Activated CD8-positive, alpha-beta memory T cell treated with anti-CD3 and anti-CD28 coated beads, Interleukin-2, amount 50 U/mL, for 4 hours (primary cell): ENCODE measurements at places on chromosomes 2 and 18.

DNA sequence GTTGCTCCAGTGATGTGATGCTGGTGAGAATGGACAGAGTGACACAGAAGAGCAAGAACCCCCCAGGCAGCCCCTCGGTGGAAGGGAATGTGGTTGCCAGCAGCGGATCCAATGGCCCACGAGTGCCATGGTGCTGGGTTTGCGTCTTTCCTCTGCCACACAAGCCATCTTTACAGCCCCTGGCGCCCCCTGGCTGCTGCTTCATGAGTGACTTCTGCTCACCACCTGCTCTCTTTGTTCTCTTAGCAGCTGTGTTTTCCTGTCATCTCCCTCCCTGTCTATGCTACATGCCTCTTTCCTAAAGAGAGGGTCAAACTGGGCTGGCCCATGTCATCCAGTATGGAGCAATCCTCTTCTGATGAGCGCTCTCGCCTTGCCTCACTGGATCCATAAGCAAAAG is 300.0 kb upstream of the SMIM21 start:
- no peak for DNase-seq

GRCh38 chr2:15315411-15315810 is 245.7 kb downstream of the NBAS start:
- DNase-seq = no peak

GRCh38 chr2:164606557-164606956 is 14.7 kb downstream of the GRB14 start:
- no peak for DNase-seq

DNA sequence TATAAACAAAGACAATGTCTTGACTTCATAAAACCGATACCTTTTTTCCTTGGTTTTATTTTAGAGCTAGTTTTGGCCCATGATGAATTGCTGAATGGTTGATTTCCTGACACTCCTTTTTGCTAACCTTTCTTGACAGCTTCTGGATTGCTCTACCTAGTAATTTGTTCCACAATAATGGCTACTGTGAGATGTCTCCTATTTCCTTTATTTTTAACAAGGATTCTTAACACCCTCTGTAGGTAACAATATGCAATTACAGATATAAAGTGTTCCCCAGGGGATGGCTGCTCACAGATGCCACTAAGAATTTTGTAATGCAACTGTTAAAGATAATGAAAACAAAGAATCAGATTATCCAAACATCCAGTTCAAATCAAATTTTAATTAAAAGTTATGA is 100.8 kb upstream of the ATP5MC3 start:
- DNase-seq = no peak

GRCh38 chr2:15826273-15826717 is 114.1 kb upstream of the MYCN start:
- no peak for DNase-seq

DNA sequence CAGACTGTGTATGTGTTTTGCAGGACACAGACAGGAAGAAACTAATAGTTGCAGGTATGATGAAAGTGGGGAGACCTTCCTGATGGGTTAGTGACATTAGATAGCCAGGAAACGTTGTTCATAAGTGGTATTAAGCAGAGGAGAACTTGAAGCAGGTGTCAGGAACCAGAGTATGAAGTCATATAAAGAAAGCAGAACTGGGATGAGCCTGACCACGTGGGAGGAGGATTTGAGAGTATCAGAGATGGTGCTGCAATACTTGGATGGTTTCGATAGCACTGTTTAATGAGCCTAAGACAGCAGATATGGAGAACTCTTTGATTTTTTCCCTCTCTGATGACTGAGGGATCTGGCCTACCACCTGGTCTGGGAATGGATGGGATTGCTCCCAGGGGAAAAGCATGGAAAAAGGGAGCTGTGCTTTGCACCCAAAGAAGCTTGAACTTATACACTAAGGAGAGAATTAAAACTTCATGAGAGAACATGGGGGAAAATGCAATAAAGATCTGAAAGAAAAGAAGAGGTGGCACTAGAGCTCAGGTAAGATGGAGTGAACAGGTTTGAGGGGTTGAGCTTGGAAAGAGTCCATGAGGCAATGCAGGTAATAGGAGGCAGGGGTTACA is 226.0 kb upstream of the LRRTM1 start:
- no peak for DNase-seq

- DNase-seq = peak; percentile 47
These were observed 194.8 kb downstream of the ZEB2 start for GRCh38 chr2:144325086-144325485.

DNA sequence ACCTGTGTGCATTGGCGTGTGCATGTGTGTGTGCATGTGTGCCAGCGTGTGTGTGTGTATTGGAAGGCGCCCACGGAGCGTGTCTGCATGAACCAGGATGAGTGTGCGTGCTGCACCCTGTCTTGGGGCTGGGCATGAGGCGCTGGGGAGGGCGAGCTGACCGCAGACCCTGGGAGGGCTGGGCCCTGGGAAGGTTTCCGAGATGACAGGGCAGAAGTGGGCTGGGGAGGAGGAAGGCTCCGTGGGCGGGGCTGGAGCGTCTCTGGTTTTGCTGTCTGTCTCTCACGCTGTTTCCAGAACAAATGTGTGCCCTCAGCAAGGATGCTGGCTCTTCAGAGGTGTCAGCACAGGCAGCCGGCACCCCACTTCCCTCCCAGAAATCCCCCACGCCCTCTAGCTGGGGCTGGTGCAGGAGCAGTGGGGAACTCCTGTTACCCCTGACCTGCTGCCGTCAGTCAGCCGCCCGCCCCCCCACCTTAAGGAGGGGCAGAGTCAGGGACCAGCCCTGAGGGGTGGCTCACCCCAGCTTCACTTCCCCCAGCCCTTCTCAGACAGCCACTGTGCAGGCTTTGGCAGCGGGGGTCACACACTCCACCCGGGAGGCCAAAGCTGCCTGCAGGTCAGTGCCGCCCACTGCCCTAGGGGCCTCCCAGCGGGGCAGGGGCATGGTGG is at the start of gene GPR35:
TSS of gene GPR35 (plus strand) at position 531 of the 672 bp plus-strand sequence. CDS start 4,473 bp downstream, outside the sequence.
- peak; percentile 82 for DNase-seq

DNA sequence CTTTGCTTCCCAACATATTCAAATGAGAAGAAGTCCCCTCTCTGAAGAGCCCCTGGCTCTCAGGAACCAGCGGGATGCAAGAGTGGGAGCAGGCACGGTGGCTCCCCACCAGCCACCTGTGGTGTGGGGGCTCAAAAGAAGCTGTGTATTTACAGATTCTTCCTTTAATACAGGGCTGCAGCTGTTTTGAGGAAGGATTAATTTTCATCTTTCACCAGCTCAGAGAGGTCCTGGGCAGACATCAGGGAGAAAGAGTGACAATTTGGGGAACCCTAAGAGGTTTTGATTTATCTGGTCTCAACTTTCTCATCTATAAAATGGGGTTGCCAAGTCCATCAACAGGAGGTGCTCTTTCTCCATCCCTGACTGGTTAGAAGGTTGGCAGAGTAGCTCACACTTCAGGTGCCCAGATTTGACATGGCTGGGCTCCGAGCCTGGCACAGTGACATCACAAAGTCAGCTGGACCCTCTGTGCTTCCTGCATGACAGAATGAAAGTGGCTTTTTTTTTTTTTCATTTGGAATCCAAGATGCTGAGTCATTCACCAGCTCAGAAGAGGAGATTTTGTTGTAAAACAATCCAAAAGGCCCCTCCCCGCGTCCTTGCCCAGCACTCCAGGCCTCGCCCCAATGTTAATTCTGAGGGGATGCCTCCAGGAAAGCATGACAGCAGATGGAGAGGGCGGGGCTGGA is 15.5 kb upstream of the SIX2 start:
- no peak for DNase-seq

GRCh38 chr18:62070302-62070701 is 116.6 kb downstream of the PIGN start:
- no peak for DNase-seq

DNA sequence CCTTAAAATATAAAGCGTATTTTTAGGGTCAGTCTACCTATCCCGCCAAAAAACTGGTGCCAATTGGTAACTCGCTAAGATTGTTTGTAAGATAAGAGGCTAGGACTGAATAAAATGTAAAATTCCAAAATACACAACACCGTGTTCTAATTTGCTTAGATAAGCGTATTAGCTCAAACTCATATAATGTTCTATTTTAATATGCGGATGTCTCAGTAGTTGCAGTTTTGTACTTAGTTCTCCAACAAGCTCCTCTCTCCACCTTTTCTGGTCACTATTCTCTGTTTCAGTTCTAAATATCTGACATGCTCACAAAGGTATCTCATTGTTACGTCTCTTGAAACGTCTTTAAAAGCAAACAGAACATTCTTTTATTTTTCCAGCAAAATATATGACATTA is 24.0 kb downstream of the NETO1 start:
- DNase-seq = no peak

- DNase-seq = no peak
These were observed 63.8 kb upstream of the GPR45 start for GRCh38 chr2:105177536-105178254.

GRCh38 chr18:28036488-28036887 is 140.4 kb downstream of the CDH2 start:
- DNase-seq = no peak

- no peak for DNase-seq
These were observed 289.9 kb upstream of the RBMS1 start for GRCh38 chr2:160783474-160783873.

GRCh38 chr2:83953697-83954096 is 505.4 kb downstream of the SUCLG1 start:
- DNase-seq = no peak

GRCh38 chr2:25270061-25270460 is 71.7 kb downstream of the DNMT3A start:
- DNase-seq = no peak

DNA sequence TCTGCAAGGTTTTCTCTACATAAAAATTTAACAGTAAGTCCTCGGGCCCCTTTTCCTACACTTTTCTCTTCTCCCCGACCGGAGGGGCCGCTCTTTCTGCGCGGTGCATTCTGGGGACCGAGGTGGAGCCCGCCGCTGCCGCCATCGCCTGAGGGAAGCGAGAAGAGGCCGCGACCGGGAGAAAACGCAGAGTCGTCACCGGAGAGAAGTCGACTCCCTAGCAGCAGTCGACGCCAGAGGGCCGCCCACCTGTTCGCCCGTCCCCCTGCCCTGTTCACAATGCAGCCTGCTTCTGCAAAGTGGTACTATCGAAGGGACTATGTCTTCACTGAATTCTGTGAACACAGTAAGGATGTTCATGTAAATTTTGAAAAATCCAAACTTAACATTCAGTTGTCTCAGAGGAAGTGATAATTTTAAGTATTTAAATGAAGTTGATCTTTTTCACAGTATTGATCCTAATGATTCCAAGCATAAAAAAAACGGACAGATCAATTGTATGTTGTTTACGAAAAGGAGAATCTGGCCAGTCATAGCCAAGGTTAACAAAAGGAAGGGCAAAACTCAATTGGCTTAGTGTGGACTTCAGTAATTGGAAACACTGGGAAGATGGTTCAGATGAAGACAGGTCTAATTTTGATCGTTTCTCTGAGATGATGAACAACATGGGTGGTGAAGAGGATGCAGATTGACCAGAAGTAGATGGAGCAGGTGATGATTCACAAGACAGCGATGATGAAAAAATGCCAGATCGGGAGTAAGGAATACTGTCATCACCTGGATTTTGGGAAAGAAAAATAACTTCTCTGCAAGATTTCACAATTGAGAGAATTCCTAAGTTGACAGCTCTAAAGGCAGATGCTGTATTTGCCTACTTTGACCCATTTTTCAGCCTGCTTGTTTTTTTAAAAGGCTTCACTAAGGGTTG is 55.8 kb downstream of the ASXL2 start:
- peak; percentile 65 for DNase-seq

DNA sequence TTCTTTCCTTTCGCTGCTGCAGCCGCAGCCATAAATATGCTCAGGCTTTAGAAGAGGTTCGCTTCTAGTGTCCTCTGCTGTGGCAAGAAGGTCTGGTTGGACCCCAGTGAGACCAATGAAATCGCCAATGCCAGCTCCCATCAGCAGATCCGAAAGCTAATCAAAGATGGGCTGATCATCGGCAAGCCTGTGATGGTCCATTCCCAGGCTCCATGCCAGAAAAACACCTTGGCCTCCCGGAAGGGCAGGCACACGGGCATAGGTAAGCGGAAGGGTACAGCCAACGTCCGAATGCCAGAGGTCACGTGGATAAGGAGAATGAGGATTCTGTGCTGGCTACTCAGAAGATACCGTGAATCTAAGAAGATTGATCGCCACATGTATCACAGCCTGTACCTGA is 2.6 kb upstream of the CATIP start:
- DNase-seq = no peak

- no peak for DNase-seq
These were observed 30.0 kb upstream of the KLHL14 start for GRCh38 chr18:32802591-32803451.

DNA sequence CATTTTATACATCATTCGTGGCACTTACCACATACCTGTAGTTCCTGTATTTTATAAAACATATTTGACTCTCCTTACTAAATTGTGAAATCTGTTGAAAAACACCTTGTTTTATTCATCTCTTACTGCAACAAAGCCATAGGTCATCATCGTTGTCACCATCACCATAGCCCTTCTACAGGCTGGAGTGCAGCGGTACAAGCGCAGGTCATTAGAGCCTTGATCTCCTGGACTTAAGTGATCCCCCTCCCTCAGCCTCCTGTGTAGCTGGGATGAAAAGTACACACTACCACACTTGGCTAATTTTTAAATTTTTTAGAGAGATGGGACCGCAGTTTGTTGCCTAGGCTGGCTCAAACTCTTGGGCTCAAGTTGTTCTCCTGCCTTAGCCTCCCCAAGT is 184.2 kb downstream of the PHLPP1 start:
- DNase-seq = no peak

GRCh38 chr2:126932966-126933710 is 34.4 kb downstream of the TEX51 start:
- no peak for DNase-seq

DNA sequence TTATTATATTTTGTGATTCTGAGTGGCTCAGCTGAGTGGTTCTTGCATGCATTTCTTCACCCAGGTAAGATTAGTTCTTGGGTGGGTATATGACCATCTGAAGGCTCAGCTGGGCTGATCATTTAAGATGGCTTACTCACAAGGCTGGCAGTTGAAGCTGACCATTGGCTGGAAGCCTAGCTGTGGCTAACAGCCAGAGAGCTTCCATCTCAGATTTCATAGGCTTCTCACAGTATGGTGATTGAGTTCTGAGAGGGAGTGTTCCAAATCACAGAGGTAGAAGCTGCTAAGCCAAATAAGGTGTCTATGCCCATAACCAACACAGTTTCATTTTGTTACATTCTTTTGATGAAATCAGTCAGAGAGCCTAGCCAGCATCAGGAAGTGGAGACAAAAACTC is 117.4 kb upstream of the RPRM start:
- no peak for DNase-seq

GRCh38 chr2:234483568-234484251 is 13.2 kb downstream of the ARL4C start:
- peak; percentile 74 for DNase-seq

DNA sequence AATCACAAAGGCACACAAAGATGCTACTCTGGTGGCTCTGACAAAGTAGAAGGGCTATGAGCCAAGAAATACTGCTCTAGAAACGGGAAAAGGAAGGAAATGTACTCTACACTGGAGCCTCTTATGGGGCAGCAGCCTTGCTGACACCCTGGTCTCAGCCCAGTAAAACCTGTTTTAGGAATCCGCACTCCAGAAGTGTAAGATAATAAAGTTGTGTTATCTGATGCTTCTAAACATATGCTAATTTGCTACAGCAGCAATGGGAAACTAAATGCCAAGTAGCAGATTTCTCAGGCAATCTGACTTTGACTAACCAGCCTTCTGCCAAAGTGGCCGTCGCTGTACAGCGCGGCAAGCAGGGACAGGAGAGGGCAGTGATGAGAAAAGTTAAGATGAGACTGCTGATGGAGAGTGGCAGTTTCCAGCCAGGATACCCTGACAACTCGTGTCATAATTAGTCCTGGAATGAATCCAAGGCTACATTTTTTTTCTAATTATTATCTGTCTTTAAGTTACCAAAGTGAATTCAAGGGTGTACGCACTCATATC is 99.0 kb downstream of the NETO1 start:
- no peak for DNase-seq
